ENCODE measurements at places on chromosomes 2 and 18. TPM values are rescaled to one million over a fixed set of nuclear protein-coding genes. Genes with fewer than 3 reads are reported as not detected.

VSNL1 gene
- total RNA-seq = 21.9 TPM

SDC1 gene
- total RNA-seq = 127 TPM

ZNF396 gene
- total RNA-seq = 1.6 TPM

SLC23A3 gene
- total RNA-seq = 1.5 TPM

VWC2L gene
- not detected for total RNA-seq

TMEM178A gene
- 3.2 TPM for total RNA-seq

SCN2A gene
- total RNA-seq = 0.20 TPM

SLC14A1 gene
- total RNA-seq = 11.9 TPM

SIX2 gene
- 0.39 TPM for total RNA-seq

REG3G gene
- not detected for total RNA-seq

All from skin of body (tissue), 3 donors.